HFFc6 (cell line): ENCODE measurements at places on chromosomes 7 and 10. TPM values are rescaled to one million over a fixed set of nuclear protein-coding genes. Genes with fewer than 3 reads are reported as not detected.

DNA sequence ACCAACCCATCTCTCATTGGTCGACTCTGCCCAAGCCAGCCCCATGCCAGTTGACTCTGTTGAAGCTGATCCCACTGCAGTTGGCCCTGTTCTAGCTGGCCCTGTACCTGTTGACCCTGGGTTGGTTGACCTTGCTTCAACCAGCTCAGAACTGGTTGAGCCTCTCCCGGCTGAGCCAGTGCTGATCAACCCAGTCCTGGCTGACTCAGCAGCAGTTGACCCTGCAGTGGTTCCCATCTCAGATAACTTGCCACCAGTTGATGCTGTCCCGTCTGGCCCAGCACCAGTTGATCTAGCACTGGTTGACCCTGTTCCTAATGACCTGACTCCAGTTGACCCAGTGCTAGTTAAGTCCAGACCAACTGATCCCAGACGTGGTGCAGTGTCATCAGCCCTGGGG, 7.4 kb downstream of the PPRC1 start:
- no peak for DNase-seq

Gene FAM13C
- total RNA-seq: not detected in 3 replicates

- DNase-seq: no peak
These were observed 100.9 kb upstream of the FAM171A1 start for GRCh38 chr10:15472008-15472407.

DNA sequence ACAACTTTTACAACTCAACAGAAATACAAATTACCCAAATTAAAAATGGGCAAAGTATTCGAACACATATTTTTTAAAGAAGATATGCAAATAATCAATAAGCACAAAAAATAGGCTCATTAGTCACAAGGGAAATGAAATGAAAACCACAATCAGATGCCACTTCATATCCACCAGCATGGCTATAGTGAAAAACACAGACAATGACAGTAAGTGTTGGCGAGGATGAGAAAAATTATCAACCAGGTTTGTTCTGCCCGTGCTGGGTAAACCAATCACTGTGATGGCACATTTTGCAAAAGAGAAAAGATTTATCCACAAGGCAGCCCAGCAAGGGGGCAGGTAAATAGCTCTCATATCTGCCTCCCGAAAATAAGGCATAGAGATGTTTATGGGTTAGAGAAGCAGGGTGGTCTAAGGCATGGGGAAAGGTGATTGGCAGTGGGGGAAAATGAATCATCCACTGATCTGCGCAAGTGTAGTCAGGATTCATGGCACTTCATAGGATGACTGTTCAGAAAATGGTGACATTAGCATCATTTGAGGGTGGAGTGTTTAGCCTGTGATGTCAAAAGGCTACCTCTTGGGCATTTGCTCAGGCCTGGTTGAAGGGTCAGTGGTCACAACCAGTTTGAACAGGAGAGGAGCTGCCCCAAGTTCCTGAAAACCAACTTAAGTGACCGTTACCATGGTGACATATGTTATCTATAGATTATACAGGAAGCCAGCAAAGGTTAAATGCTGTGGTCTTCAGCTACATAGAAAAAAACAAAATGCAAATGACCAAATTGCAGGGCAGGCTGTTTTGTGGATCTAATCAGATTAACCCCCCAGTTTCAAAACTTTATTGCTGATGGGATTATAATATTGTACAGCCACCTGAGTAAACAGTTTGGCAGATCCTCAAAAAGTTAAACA, 8.0 kb upstream of the CFAP70 start:
- DNase-seq: no peak

DNA sequence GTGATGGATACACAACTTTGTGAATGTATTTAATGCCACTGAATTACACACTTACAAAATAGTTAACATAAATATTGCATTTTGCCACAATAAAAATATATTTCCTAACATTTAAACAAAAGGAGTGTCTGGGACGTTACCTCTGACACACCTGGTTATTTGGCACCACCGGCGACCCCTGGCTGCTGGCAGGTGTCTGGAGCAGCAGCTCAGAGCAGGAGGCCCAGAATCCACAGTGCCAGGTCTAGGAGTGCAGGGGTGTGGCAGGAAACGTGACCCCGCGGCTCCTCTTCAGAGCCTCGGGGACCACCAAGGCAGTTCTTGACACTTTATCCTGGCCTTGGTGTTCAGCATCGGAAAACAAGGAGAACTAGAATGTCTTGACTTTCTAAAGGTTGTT, 46.3 kb downstream of the MGMT start:
- no peak for DNase-seq

Gene SPAM1
- not detected in 3 replicates for total RNA-seq

Gene UCN3
- total RNA-seq: not detected in 3 replicates

Gene MACC1
- total RNA-seq: not detected in 3 replicates

GRCh38 chr7:49848211-49848841, 74.9 kb downstream of the VWC2 start:
- DNase-seq: no peak

Gene CISD1
- total RNA-seq: 47.9 and 55.2 TPM in 2 replicates

Gene OTUD1
- total RNA-seq: 3.9 to 4.8 TPM (median 4.5 TPM) in 3 replicates

Gene OPN1SW
- total RNA-seq: not detected in 3 replicates

Gene TMEM196
- not detected in 3 replicates for total RNA-seq

DNA sequence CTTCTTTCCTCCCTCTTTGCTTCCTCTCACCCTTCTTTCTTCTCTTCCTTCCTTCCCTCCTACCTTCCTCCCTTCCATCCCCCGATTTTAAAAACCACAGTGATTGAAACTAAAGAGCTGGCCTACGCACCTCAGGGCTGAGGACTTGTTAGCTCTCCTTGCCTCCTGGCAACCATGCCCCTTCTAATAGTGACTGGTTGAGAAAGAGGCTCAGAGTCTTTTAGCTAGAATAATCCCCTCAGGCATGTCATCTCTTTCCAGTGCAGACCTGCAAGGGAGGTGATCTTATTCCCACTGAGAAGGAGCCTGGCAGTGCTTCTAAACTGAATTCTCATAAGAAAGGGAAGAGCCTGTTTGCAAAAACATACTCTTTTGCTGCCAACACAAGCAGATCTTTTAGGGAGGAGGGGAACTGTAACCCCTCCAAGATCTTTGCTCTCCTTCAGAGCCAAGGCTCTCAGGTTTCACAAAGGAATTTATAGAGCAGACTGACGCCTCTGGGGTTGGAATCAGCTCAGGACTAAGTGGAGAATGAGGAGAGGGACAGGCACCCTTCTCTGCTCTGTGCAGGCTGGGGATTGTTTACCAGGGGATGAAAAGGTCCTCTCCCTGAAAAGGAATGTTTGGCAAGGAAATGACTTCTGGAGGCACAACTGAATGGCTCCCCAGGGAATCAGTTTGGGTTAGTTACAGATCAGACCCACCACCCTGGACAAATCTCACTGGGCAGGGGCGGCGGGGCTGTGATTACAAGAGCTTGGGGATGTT, 9.4 kb upstream of the ANKRD1 start:
- DNase-seq: peak; percentile 77

Gene PPP1R9A
- total RNA-seq: 0.04 to 0.05 TPM in 2 of 3 replicates, not detected in the other

Gene UNCX
- total RNA-seq: not detected in 3 replicates

Gene ZC3HAV1
- total RNA-seq: 35.8 to 40.0 TPM (median 36.0 TPM) in 3 replicates

DNA sequence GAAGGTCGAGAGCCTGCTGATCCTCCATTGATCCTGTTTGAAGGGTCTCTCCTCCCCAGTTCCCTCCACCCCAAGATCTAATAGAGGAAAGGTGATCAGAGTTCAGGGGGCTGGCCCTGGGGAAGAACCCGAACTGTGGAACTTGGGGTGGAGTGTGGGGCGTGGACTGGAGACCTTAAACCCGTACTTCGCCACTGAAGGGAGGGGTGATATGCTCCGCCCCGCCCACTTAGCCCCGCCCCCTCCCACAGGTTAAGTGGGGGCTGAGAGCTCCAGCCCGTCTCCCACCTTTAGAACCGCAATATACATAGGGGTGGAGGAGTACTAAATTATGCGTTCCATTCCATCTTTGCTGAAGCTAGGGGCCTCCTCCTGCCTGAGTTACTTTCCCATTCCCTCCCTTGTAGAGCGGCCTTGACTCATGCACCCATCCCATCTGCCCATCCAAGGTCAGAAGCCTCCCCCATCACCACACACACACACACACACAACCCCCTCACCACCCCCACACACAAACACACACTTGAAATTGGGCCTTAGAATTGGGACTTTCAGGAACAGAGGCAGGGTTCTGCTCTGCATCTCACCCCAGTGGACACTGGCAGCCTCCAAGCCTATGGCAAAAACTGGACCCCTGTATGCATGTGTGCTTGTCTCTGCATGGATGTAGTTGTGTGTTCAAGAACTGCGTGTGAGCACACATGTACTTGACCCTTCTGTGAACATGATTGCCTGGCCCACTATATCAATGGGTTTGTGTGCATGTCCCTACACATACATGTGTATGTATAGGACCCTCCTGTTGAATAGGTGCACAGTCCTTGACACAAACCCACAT, 991 bp downstream of the SEMA4G start:
- DNase-seq: no peak

DNA sequence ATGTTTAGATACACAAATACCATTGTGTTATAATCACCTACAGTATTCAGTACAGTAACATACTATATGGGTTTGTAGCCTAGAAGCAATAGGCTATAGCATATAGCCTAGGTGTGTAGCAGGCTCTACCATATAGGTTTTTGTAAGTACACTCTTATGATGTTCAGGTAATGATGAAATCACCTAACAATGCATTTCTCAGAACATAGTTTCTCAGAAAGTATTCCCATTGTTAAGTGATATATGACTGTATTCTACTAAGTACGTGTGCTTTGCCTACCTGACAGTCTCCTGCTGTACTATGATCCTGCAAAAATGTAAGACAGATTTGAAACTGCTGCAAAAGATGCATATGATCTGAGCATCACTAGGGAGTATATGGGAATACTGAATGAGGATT, 137.9 kb downstream of the JAZF1 start:
- DNase-seq: no peak

Gene CPA4
- total RNA-seq: 5.8 to 20.9 TPM (median 20.7 TPM) in 3 replicates

Gene ASZ1
- total RNA-seq: not detected in 3 replicates

- DNase-seq: no peak
These were observed 837 bp downstream of the SLC29A3 start for GRCh38 chr10:71319800-71320392.

- no peak for DNase-seq
These were observed 182.3 kb downstream of the NPSR1 start for GRCh38 chr7:34840176-34840785.

DNA sequence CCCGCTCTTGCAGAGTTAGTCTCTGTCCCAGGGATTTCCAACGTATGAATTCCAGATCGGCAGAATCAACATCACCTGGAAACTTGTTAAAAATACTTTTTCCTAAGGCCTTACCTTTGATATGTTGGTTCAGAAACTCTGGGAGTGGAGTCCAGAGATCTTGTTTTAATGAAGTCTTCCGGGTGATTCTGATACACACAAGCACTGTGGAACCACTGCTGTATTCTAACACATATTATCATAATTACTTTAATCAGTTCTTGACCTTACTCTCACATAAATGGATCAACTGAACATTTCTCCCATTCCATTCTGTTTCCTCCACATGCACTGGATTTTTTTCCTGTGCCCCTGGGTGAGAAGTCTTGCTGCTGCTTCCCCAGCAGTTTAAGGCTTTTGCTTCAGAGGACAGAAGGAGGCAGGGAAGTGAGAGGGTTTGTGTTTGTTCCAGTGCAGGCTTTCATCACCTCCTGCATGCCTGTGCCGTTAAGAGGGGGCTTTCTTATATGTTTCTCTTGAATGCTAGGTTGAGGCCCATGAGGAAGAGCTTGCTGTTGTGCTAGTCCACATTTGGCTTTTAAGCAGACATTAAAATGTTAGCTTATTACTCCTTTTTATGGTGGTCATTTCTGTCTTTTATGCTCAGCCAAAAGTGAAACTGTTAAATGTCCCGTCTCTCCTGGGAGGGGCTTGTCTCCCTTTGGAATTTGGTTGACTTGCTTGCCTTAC, 32.4 kb downstream of the CCSER2 start:
- peak; percentile 16 for DNase-seq

GRCh38 chr7:119594956-119595355, 678.0 kb upstream of the KCND2 start:
- no peak for DNase-seq

DNA sequence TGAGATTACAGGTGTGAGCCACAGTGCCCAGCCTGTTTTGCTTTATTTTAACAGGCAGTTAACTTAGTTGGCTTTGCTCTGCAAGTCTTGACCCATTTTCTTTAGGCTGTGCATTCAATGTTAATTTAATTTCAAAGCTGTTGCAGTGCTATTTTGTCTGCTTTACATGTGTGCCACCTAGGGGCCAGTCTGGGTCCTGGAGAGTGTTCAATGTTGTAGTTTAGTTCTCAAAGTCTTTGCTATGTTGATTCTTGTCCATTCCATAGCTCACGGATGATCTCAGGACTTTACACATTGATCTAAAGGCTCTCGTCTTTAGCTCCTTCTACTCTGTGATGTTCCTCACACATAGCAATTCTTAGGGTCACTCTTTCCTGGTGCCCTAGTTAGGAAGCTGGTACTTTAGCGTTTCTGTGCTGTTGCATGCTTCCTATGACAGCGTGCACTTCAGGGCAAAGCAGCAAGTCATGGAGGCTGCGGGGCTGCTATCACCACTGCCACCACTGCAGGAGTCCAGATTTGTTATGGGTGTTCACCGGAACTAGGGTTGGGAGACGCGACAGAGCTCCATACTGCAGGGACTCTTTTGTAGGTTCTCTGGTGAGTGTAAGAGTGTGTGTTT, 16.4 kb upstream of the ABCA13 start:
- peak; percentile 64 for DNase-seq

DNA sequence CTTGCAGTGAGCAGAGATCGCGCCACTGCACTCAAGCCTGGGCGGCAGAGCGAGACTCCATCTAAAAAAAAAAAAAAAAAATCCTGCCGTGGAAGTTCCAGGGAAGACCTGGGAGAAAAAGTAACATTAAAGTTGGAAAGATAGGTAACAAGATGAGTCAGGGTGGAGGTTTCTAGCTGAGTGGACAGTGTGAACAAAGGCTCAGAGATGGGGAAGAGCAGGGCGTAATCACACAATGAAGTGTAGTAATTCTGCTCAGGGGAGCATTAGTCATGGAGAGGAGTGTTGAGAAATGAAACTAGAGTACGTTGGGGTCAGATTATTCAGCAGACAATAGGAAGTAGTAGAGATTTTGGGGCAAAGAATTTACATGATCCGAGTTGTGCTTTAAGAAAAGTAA, 21.6 kb upstream of the WASL start:
- DNase-seq: no peak

- no peak for DNase-seq
These were observed 19.9 kb downstream of the UPF2 start for GRCh38 chr10:12022580-12023257.

DNA sequence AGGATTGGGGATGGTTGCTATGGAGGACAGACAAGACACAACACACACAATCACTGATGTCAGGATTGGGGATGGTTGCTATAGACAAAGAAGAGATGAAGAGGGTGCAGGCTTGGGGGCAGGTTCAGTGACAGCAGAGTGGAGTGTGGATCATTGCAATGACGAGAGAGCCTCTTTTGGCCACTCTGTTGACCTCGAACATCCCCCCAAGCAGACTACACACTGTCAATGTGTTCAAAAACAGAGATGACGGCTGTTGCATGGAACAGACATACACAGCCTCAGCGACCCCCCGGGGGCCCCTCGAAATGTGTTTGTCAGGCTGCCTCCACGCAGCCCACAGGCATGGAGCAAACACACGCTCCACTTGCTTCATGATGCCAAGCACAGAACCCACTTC, 133.0 kb downstream of the PTPRN2 start:
- DNase-seq: no peak

Gene FFAR4
- total RNA-seq: not detected in 3 replicates
